Activated CD4-positive, alpha-beta T cell treated with anti-CD3 and anti-CD28 coated beads, Interleukin-2, amount 10 ng/mL, durations not matched to agents 7 days and 5 days (primary cell): ENCODE measurements at places on chromosomes 13 and 19. TPM values are rescaled to one million over a fixed set of nuclear protein-coding genes. Genes with fewer than 3 reads are reported as not detected.
A peak's percentile ranks its signal among the peaks of the same experiment; 100 is the strongest.

Gene CYP2A7
- total RNA-seq = not detected

Gene PNMA8A
- not detected for total RNA-seq

Gene LGALS16
- total RNA-seq = not detected

Gene TGFBR3L
- total RNA-seq = 1.4 TPM

Gene FUT6
- total RNA-seq = not detected

Gene KRTDAP
- not detected for total RNA-seq

Gene FUT1
- 0.23 TPM for total RNA-seq

Gene DAND5
- total RNA-seq = 0.15 TPM

Gene PRRG2
- 1.1 TPM for total RNA-seq

Gene SLC7A9
- total RNA-seq = 0.45 TPM

Gene CATSPERD
- total RNA-seq = not detected

Gene CAMSAP3
- total RNA-seq = 0.21 TPM

Gene PCDH9
- total RNA-seq = 0.30 TPM

DNA sequence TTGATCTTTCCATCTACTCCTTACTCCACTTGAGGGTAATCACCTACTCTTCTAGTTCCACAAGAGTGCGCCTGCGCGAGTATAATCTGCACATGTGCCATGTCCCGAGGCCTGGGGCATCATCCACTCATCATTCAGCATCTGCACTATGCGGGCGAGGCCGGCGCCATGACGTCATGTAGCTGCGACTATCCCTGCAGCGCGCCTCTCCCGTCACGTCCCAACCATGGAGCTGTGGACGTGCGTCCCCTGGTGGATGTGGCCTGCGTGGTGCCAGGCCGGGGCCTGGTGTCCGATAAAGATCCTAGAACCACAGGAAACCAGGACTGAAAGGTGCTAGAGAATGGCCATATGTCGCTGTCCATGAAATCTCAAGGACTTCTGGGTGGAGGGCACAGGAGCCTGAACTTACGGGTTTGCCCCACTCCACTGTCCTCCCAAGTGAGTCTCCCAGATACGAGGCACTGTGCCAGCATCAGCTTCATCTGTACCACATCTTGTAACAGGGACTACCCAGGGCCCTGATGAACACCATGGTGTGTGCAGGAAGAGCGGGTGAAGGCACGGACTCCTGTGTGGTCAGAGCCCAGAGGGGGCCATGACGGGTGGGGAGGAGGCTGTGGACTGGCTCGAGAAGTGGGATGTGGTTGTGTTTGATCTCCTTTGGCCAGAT is 2.7 kb upstream of the KLK2 start:
- DNase-seq = no peak

DNA sequence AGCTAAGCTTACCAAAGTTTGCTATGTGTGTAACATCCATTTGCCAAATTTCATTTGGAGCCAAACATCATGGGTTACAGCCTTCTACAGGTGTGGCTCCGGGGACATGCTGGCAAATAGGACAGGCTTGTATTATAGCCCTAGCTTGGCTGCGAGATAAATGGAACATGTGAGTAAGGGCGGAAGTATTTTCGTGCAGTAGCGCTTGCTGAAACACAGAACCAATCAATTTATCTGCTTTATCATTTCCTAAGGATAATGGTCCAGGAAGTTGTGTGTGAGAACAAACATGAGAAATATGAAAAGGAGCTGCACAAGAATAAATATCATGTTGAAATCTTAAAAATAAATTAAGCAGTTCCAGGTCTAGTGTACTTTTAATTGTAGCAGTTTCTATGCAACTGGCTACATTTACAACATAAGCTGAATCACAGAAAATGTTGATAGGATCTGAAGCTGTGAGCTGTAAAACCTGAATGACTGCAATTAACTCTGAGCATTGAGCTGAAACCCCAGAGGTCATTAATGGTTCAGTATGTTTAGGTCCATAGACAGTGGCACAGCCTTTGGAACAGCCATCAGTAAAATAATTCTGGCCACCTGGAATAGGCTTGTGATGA is 22.2 kb upstream of the ZNF100 start:
- DNase-seq = no peak

DNA sequence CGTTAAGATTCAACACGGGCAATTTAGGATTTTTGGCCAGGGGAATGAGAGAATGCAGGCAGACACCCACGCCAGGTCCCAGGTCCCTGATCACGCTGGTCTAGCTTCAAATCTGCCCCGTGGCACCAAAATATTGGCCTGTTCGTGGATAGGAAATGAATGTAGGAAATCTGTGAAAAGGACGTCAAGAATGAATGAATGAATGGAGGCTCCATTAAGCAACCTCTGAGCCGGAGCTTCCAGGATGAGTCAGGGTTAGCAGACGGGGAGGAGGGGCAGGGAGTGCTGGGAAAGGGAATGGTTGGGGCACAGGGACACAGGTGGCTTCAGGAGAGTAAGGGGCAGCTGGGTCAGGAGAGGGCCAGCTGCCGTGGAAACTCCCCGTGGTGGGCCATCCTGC is 4.2 kb downstream of the SULT2B1 start:
- no peak for DNase-seq

- no peak for DNase-seq
Observed at GRCh38 chr19:9839415-9839814, 4.3 kb downstream of the PIN1 start.

- no peak for DNase-seq
Observed at GRCh38 chr13:29858667-29859066, 8.2 kb upstream of the UBL3 start.

- no peak for DNase-seq
Observed at GRCh38 chr19:40933025-40933424, 51.0 kb upstream of the CYP2A7 start.

DNA sequence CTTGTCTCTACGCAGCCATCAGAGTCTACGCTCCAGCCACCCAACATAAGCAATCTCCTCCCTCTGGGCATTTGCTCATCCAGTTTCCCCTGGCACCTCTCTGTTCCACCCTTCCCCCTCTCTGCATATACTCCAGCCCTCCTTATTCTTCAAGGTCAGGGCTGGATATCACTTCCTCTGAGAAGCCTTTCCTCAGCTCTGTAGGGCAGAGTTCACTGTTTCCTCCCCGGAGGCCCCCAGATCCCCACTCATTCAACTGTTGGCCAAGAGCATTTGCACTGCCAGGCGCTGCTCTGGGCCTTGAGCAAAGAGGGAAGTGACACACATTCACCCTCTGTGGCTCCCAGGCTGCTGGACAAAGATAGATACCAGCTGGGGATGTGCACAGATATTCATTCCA is 3.3 kb downstream of the FCGRT start:
- DNase-seq = no peak

GRCh38 chr19:5130371-5131030 is 161.6 kb downstream of the KDM4B start:
- DNase-seq = peak; percentile 35

- no peak for DNase-seq
Observed at GRCh38 chr19:2729943-2730818, 9.0 kb upstream of the DIRAS1 start.

- no peak for DNase-seq
Observed at GRCh38 chr19:39515551-39516191, 732 bp downstream of the SELENOV start.

- DNase-seq = no peak
Observed at GRCh38 chr13:103238441-103238840, 172.2 kb upstream of the SLC10A2 start.

GRCh38 chr19:18401580-18402112 is 4.2 kb upstream of the LRRC25 start:
- no peak for DNase-seq

DNA sequence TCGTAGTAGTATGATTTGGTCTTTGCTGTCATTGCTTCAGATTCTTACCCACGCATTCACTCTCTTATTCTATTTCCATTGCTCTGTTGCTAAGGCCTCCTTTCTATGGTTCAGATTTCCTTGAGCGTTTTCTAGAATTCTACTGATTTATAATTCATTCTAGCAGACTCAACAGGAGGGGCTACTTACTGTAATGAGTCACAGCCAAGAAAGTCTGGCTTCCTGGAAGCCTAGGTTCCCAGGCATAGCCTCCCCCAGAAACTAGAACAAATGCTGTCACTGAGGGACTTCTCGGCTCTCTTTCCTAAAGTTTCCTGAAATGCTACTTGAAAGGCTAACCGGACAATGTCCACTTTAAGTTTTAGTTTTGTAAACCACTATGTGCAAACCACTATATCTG is 47.7 kb upstream of the SPATA13 start:
- no peak for DNase-seq

DNA sequence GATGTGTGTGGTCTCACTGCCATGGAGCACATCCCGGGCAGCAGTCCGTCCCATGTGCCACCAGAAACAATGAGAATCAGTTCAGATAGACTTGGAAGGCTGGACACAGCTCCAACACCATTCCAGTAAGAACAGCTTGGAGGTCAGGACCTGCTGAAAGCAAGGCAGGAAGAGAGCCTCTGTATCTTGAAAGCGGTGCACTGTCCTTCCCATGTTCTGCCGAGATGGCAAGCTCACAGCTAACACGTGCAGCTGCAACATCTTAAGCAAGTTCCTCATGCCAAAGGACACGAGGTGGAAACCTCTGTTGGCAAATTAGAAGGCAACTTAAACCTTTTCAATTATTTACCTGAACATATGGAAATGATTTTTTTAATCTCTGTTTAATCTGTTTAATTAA is 175.4 kb downstream of the DLEU7 start:
- DNase-seq = no peak

- no peak for DNase-seq
Observed at GRCh38 chr19:19475849-19476828, 39.2 kb downstream of the TSSK6 start.

GRCh38 chr19:9547870-9548269 is 9.4 kb upstream of the ZNF426 start:
- DNase-seq = no peak

GRCh38 chr13:46983881-46984280 is 87.0 kb upstream of the HTR2A start:
- DNase-seq = no peak

GRCh38 chr13:63880705-63881104 is 2465.1 kb upstream of the PCDH20 start:
- no peak for DNase-seq

DNA sequence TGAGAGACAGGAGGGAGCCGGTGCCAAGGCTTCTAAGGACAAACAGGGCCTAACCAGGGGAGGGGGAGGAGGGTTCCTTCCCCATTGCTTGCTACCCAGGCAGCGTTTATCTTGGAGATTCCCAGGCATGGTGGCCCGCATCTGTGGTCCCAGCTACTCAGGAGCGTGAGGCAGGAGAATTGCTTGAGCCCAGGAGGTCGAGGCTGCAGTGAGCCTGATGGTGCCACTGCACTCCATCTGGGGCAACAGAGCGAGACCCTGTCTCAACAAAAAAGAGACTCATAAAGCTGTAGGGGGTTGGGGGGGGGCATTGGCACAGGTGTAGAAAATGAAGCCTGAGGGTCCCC is 11.4 kb downstream of the TIMM13 start:
- DNase-seq = no peak

- no peak for DNase-seq
Observed at GRCh38 chr13:62537593-62537992, 1121.9 kb upstream of the PCDH20 start.

DNA sequence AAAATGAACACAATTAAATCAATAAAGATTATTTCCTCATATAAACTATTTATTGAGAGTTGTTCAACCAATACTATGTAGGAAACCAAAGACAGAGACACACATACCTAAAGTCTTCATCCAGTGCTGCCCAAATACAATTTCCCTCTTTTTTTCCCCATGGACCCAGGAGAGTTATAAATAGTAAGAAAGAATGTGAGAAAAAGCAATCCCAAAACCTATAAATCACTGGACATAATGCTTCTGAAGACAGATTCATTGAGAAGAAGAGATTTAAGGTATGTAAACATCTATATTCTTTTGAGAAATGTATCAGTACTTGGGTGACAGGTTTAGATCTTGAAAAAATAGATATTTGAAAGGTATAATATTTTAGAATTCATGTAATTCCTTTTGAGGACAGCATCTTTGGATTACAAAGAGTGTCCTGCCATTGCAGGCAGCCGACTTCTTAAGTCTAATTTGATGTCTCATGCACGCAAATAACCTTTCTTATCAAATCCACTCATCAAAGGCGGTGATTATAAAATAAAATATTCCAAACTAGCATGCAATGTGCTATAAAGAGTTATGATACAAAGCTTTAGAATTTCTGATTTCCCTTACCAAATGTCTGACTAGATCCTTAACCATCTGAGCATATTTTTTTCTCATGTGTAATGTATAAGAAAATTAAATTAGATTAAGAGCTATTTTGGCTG is 739.4 kb downstream of the LIG4 start:
- no peak for DNase-seq

DNA sequence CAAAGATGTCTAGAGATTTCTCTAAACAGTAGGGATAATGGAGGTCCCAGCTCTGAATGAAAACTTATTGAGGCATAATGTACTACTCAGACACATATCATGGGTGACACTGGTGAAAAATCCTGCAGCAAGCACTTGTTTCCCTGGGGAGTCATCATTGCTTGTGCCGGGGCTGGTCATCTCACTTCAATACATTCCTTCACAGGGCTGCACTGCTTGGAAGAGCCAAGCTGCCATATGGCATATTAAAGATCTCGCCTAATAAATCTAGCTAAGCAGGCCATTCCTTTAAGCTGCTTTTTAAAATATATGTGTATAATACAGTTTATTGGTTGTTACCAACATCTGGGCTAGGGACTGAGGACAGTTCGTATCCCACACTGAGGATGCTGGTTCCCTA is 332.2 kb upstream of the GPC6 start:
- DNase-seq = no peak

DNA sequence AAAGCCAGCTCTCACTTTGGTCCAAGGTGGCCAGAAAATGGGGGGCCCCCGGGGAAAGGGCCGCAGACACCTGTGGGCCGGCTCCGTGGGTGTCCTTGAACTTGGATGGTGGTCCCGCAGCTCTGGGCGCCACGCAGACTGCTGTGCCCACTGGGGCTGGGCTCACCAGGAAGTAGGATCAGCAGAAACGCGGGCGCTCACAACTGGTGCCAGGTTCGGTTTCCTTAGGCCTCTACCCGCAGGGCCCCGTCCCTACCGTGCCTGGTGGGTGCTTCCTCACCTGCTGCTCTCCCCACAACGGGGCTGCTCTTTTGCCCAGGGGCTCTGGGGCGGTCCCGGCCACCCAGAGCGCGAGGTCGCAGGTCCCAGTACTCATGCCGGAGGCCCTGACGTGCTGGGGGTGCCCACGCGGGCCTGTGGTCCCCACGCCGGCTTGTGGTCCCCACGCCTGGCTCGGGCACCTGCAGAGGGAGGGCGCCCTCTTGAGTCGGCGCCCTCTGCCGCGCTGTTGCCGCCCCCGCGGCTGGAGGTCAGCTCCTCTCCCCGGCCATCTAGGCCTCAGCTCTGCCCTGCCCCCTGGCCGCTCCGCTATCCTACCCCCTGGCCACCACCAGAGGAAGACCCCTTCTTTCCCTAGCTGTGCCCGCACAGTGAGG is 1303.6 kb downstream of the UQCRFS1 start:
- no peak for DNase-seq

- DNase-seq = no peak
Observed at GRCh38 chr13:23460921-23461320, 27.4 kb upstream of the SACS start.

- DNase-seq = no peak
Observed at GRCh38 chr13:55664178-55664577, 1476.5 kb upstream of the PRR20A start.
